ENCODE measurements at places on chromosomes 16 and 17.

DNA sequence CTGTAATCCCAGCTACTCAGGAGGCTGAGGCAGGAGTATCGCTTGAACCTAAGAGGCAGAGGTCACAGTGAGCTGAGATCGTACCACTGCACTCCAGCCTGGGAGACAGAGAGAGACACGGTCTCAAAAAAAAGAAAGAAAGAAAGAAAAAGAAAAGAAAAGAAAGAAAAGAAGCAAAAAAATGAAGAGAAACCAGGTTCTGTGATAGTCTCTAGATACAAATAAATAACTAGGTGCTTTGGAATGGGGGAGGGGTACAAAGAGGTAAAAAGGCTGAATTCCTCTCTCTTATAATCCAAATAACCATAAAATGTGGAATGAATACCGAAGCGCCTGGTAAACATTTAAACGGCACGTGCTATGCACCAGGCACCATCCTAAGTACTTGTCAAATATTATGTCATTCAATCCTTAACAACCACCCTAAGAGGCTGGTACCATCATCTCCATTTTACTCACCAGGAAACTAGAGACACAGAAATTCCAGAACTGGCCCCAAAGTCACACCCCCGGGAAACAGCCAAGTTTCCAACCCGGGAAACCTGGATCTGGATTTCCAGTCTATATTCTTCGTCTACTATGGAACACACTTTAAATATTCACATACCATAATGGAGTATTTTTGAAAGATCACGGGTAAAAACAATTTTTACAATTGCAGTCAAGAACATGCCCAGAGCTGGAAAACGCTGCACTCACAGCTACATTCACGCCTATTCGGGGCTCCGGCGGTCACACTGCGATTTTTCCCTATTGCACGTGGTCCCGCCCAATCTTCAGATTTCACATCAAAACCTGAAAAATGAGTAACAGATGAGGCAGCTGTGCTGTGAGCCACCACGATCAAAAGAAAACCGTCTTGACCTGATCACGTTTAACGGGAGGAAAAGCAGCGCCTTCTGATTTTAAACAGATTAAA lies 10.5 kb downstream of the NXN start:
- DNase-seq, result no peak

GRCh38 chr17:58352596-58353388 lies 791 bp upstream of the SUPT4H1 start:
- DNase-seq, result no peak

DNA sequence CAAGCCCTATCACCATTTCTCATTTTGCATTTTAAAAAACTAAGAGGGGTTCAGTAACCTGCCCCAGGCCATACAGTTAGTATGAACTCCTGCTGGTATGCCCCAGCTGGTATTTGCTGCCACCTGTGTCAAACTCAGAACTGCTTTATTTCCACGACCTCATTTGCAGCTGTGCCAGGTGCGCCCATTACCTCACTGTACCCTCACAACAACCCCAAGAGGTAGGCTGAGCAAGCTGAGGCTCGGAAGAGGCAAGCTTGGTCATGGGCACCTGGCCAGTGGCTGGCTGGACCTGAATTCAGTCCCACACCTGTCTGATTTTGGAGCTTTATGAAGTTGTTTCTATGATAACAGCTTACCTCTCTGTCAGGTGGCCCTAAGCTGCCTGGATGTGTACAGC lies 7.6 kb downstream of the EPN2 start:
- no peak for DNase-seq

- no peak for DNase-seq
These were observed 92.7 kb downstream of the NDE1 start for GRCh38 chr16:15742716-15743115.

DNA sequence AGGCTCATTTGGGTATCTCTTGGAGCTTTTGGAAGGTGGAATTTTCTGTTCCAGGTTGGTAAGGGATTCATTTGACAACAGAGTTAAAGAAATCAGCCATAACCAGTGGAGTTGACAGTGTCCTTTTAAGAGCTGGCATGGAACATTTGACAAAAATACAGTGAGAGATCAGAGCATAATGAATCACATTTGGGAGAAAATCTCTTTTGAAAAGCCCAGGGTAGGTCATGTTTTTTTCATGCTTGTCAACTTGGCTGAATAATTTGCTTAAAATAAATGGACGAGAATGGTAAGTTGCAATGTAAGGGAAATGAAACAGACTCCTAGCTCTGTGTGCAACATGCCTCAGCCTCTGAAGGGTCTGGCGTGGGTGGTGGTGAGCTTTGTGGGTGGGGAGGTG lies 235.3 kb upstream of the N4BP1 start:
- DNase-seq, result no peak

DNA sequence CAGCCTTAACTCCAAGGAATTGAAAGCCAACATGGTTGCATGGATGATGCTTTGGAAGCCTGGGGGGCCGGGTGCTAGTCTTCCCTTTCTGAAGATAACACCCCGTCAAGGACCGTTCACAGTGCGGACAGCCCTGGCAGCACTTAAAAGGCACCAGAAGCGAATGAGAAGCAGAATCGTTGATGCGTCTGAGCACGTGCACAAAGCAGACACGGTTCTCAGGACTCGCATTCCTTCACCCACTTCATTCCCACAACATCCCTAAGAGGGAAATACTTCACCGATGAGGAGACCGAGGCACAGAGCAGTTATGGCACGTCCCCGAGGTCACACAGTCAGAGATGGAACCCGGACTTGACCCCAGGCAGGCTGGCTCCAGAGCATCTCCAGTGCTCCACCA lies 14.2 kb downstream of the TRPV1 start:
- no peak for DNase-seq

DNA sequence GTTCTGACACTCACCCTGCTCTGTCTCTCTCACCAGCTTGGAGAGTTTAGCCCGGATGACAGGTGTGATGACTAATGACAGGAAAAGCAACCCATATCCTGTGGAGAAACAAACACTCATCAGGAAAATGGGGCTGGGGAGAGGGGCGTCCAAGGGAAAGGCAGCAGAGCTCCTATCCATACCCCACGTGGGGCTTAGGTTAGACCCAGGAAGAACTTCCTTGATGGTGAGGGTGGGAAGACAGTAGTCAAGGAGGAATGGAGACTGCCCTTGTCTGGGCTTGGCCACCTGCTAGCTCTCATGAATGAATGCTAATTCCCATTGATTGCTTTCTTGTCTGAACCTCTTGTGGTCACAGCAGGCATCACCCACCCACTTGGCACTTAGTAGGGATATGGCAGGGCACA lies 3.8 kb downstream of the SLC46A1 start:
- DNase-seq, result no peak

- no peak for DNase-seq
These were observed 26.2 kb upstream of the CORO1A start for GRCh38 chr16:30157214-30157613.

- DNase-seq, result no peak
These were observed 104.3 kb downstream of the PHKB start for GRCh38 chr16:47565454-47565853.

GRCh38 chr17:51857052-51857597 lies 301.4 kb downstream of the CA10 start:
- DNase-seq, result no peak

GRCh38 chr17:57236686-57237299 lies 19.5 kb upstream of the MSI2 start:
- DNase-seq, result no peak

- no peak for DNase-seq
These were observed 232.5 kb upstream of the ZFHX3 start for GRCh38 chr16:73280388-73280787.

GRCh38 chr16:54750249-54750648 lies 180.4 kb upstream of the IRX5 start:
- DNase-seq, result no peak

- DNase-seq, result no peak
These were observed 36.7 kb downstream of the GRIN2C start for GRCh38 chr17:74822939-74823367.

- DNase-seq, result no peak
These were observed 466 bp upstream of the HSF4 start for GRCh38 chr16:67163999-67164558.

- no peak for DNase-seq
These were observed 108.4 kb downstream of the IRX5 start for GRCh38 chr16:55039042-55039441.

DNA sequence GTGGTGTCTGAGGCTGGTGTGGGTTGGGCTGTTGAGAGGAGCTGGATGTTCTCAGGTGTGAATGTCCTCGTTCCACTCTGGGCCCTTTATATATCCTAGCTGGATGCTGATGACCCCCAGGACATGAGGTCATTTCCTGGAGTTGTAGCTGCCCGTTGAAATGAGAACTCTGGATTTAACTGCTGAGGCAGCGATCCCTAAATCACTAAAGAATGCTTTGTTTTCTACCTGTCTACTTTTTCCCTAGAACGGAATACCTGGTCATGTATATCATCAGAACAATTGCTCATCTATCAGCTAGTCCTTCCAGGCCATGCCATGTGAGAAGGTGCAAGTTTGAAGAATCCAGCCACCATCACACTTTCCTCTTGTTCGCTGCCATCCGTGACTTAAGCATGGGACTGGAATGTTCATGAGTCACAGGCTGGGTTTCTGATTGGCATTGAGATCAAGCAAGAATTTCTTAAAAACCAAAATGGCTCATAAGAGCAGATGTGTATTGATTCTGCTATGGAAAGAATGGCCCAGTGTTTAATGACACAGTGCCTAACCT lies at the start of gene KRTAP2-3:
Gene KRTAP2-3, minus strand, starts transcription at position 63 of the 553 bp plus-strand sequence. CDS start 64 bp downstream, outside the sequence.
- DNase-seq, result no peak

DNA sequence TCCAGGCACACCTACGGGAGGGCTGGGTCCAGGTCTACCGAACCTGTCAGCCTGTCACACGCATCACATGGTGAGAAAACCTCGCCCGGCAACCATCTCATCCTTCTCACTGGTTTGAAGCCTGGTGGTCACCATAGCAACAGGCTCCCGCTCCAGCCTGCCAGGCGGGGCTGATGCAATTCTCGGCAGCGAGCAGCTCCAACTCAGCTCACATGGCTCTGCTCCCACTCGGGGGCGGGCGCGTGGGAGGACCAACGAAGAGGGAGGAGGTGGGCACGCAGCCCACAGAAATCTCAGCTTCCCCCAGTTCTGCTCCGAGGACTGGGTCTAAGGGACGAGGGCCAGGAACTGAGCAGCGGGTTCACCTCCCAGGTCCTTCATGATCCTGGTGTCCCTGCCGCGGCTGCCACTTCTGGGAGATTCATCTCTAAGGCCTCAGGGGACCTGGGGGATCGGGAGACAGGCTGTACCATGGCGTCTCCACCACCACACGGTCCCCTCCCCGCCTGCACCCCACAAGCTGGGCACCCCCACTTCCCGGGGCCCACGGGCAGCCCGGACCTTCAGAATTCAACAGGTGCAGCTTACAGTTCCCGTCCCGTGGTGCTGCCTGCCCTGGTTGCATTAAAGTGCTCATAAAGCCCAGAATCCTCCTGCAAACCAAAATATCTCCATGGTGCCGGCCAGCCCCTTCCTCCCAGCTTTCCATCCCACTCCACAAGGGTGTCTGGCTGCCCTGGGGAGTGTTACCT lies 25.8 kb downstream of the ABR start:
- DNase-seq, result no peak

DNA sequence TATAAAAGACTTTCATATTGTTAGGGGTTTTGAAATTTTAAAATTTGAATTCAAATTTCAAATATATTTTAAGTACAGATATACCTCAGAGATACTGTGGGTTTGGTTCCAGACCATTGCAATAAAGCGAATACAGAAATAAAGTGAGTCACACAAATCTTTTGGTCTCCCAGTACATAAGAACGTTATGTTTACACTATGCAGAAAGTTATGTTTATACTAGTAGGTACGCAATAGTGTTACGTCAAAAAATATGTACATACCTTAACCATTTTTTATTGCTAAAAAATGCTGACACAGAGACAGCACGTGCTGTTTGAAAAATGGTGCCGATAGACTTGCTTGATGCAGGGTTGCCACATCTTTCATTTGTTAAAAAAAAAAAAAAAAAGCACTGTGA lies 19.7 kb downstream of the NUP88 start:
- no peak for DNase-seq

DNA sequence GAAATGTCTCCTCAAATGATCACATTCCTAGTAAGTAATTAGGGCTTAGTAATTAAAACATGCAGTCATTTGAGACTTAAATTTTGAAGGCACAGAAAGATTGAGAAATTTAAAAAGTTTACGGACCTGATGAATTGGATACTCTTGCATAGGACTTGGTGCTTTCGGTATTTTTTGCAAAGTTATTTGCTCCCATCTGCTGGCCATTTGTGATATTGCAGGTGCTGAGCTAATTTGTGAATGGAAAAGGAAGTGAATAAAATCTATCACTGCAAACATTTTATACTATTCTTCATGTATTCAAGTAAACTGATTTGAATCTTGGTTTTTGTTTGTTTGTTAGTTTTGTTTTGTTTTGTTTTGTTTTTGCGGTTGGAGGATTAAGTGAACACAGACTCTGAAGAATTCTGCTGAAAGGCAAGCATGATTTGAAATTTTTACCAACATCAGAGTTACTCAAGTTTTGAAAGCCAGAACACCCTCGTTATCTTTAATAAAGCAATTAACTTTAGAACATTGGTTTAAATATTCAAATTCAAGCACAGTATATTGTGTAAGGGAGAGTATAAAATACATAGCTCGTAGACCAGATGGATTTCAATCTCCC lies 689.5 kb upstream of the RBFOX1 start:
- DNase-seq, result peak; percentile 30

DNA sequence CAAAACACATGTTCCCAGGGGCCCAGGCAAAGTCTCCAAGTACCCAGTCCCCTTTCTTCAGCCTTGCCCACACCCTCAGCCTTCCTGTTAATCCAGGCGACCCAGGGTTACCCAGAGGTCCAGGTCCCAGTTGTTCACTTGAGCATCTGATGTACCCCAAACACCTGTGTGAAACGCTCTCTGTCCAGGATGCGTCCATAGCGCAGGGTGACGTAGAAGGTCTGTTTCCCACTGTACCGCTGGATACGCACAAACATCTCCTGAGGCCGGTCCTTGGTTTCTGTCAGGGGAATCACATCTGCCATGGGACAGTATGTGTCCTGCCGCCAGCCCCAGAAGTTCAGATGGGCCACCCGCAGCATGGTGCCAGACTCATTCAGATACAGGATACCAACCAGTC lies 1.6 kb downstream of the TMEM186 start:
- no peak for DNase-seq

DNA sequence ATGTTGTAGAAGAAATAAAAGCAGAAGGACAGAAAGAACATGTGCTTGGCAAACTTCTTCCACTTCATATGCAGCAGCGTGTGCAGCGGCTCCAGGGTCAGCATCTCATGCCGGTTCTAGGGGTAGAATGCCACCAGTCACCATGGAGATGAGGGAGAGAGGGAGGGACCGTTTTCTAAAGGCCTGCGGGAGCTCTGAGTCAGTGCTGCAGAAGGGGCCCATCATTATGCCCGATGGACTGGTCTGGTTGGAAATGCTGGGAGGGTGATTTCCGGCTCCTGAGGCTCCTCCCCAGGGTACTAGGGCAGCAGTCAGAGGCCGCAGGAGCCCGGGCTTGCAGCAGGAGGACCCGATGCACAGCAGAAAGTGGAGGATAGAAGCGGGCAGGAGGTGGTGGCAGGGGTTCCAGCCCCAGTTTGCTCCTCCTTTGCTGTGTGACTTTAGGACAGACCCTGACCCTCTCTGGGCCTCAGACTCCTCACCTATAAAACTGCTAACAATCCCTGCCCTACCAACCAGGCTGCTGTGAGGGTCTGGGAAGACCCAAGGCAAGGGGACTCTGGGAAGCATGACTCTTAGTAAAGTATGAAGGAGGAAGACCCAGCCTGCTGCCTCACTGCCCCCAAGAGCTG lies 28.6 kb downstream of the TRPV3 start:
- no peak for DNase-seq
